Stimulated activated CD4-positive, alpha-beta T cell treated with anti-CD3 and anti-CD28 coated beads, Interleukin-2, amount 100 ng/mL, for 48 hours (primary cell): ENCODE measurements at places on chromosomes 7 and 10.

- no peak for DNase-seq
Observed at GRCh38 chr10:48478469-48478868, 126.4 kb downstream of the ARHGAP22 start.

DNA sequence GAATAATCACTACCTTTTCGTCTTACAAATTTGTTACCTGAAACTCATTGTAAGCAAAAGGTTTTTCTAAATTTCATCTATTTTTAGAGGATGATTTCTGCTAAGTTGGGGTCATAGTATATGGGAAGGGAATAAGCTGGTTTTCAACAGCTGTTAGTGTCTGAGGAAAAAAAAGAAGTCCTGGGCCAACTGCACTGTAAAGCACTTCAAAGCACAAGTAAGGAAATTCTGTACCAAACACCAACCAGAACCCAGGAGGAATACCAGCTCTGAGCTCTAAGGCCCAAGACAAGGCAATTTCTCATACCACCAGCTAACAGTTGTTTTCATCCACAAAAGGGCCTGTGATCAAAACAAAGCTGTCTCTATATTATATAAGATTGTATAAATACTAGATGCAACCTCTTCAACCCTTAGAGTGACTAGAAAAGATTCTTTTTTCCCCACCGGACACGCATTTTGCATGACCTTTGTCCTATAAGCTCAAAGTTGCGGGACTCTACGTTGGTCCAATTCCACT is 6.1 kb upstream of the MEOX2 start:
- DNase-seq = no peak

- DNase-seq = peak; percentile 26
Observed at GRCh38 chr7:128427289-128427891, 17.6 kb upstream of the IMPDH1 start.

DNA sequence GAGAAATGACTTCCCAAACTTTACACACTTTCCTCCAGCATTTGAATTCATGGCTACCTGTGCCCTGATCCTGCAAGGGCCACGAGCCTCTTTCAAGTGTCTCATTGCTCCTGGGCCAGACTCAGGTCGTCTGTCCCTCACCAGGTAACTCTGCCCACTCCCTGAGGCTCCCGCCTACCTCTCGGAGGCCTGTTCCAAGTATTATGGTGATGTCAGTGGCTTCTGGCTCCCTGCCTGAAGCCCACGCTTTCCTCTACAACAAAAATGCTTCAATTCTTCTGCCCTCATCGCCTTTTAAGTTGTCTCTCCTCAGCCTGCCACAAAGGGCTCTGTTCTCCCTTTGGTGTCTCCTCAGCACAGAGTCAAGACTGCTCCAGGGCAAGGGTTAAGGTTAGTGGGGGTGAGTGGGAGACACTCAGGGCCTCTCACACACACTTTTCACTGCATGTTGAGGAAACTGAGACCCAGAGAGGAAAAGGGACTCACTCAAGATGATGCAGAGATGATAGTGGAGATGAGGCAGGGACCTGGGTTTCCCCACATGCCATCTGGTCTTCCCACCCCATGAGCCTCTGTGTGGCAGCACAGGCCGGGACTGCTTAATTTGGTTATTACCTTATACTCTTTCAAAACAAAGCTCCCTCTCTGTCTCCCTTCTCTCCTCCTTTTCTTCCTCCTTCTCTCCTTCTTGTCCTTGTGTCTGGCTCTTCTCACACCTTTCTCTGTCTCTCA is 28.3 kb upstream of the EGR2 start:
- DNase-seq = no peak

DNA sequence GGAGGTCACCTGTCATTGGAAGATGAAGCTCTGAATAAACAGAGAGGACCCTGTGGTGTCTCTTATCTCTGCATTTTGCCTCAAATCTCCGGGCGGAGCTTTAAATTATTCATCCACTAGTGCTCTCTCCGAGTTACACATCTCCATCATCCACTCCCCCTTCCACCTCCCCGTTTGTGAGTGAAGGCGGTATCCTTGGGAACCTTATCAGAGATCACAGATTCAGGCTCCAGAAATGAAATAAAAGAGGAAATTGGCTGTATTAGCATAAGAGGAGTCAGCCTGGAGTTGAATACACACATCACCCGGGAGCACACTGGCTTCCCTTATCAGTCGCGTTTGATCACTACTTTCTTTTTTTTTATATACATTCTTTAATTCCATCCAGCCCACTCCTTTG is 1184.8 kb downstream of the GATA3 start:
- DNase-seq = no peak

- no peak for DNase-seq
Observed at GRCh38 chr7:70771451-70771850, 360.5 kb upstream of the GALNT17 start.

GRCh38 chr10:109126541-109126940 is 796.8 kb downstream of the XPNPEP1 start:
- no peak for DNase-seq

DNA sequence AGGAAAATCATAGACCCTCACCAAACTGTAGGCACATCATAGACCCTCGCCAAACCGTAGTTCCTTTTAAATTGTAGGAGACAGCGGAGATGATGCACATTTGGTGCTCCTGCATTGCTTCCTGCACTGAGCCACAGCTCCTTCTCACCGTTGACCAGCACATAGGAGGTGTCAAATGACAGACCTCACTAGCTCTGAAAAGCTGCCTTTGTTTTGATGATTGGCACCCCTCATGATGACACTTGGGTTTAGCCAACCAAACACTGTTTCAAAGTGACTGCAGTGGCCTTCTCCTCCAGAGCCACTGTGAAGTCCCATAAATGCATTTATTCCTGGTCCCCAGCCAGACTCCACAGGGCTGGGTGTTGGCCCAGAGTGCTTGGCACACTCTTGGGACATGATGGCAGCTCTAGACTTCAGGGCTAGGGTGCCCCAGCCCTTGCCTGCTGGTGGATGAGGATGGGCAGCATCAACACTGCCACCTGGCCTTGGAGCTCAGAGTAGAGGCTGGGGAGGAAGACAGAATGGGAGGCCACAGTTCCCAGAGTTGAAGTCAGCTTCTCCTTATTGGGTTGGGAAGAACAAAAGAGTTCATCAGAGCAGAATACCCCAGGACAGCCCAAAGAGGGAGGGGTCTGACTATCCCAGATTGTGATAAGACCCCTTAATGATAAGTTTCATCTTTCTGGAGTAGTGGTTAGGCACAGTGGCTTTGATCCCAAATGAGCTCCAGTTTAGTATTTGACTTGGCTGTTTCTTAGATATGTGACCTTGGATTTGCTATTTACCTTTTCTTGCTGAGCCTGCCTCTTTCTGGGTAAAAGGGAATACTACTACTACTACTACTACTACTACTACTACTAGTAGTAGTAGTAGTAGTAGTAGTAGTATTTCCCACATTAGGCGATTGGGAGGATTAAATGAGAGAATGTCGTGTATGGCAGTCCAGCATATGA is 75.3 kb downstream of the MTPN start:
- DNase-seq = no peak

- no peak for DNase-seq
Observed at GRCh38 chr7:17374654-17375053, 76.2 kb downstream of the AHR start.

DNA sequence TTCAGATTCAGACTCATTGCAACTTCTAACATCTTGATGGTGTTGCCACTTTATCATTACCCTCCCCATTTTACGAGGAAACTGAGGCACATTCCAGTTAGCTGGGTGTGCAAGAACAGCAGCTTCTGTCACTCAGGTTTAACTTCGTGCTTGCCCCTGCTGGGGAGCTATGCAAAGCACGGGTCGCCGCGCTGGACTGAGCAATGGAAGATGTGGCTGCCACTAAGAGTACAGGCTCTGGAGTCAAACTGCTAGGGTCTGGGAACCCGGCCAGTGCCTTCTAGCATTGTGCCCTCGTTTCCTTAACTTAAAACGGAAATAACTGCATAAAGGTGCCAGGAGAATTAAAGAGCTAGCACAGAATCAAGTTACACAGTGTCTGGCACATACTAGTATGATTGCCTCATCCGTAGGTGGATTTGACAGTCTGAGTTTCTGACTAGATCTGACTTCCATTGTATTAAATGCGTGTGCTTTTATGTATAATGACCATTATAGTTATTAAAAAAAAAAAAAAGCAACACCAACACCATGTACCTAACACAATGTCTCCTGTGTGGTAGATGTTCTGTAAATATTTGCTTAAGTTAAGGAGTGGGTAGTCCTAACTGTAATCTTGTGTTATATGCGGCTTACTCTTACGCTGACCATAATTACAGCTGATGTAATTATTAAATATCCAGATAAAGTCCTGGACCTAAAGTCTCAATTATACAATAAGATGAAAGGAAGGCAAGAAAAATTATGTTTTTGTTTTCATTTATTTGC is 842 bp downstream of the ZNF22 start:
- peak; percentile 42 for DNase-seq

DNA sequence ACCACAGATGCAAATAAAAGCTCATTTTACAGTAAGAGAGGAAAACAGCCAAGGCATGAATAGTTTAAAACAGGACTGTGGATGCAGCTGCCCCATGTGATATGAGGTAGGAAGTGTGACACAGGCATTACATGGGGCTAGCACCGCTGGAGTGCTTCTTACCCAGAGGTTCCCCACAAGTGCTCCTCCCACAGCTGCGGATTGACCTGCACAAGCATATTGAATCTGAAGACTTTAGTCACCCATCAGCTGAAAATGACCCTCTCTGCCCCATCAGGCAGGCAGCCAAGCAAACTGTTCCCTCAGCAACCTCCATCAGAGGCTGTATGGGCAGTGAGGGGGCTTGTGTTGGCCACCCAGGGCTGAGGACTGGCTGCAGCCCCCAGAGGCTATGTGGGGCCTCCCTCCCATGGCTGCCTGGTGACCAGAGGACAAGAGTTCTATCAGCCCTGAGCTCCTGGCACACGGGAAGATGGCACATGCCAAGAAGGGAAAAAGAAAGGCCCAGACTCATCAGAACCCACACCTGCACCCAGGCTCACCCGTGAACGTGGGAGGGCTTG is 98.7 kb downstream of the TCERG1L start:
- no peak for DNase-seq

DNA sequence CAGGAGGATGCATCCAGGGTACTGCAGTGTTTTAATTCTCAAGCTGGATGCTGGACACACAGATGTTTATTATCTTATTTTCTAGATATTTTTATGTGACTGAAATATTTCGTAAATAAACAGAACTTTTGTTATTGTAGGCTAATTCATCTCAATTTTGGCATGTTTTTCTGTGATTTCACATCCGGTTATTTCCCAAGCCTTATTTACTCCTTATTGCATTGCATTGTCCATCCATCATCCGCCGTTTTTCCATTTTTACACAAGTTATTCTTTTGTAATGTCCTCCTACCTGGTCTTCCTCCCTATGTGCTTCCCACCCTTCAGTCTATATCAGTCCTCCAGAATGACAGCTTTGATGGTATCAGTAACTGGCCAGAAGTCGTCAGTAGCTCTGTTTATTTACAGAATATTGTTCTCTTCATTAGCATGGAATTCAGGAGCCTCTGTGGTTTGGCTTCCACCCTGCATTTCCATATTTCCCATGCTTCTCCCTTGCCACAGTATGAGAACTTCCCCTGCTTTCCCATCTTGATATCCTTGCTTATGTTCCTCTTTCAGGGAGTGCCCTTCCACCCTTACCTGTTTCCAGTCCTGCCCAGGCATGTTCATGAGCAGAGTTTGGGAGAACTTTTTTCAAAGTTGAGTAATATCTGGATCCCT is 16.1 kb downstream of the GNAI1 start:
- no peak for DNase-seq

- DNase-seq = no peak
Observed at GRCh38 chr10:120783098-120783497, 68.1 kb upstream of the WDR11 start.
